ENCODE measurements at places on chromosomes 16 and 17.

DNA sequence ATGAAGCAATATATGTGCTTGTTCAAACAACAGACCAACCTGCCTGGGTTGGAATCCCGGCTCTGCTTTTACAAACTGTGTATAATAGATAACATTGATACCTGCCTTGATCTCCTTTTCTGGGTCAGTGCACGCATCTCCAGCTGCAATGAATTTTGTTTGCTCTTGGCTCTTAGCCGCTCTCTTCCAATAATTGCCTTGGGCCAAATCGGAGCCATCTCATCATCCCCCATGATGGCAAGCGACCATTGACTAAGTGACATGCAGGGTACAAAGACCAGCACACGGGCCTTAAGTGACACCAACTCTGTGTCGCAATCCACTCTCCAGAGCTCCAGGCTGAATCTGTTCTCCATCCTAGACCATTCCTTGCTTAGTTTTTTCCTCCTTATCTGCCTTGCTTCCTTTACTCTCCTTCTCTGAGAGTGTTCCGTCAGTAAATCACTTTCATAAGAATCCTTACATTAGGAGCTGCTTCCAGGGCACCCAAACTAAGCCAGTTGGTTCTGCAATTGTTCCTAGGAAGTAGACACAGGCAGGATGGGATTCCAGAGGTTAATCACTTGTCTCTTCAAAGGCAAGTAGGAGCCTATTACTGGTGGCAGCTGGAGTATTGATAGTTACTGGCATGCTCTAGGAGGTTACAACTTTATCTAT is 134.2 kb downstream of the ABCA8 start:
- DNase-seq, result no peak

DNA sequence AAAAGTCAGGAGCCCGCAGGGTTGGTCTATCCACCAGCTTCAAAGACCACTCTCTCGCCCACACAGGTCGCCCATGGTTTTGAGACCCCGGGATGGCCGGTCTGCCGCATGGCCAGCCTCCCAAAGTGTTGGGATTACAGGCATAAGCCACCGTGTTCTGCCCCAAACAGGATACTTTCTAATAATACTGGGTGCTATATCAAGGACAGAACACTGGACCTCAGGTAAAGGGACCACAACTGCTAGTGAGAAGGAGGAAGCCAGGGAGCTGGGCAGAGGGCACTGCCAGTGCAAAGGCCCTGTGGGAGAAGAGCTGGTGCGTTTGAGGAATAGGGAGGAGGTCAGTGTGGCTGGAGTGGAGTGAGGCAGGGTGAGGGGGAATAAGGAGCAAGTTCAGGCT is 34.1 kb downstream of the IL21R start:
- DNase-seq, result no peak

DNA sequence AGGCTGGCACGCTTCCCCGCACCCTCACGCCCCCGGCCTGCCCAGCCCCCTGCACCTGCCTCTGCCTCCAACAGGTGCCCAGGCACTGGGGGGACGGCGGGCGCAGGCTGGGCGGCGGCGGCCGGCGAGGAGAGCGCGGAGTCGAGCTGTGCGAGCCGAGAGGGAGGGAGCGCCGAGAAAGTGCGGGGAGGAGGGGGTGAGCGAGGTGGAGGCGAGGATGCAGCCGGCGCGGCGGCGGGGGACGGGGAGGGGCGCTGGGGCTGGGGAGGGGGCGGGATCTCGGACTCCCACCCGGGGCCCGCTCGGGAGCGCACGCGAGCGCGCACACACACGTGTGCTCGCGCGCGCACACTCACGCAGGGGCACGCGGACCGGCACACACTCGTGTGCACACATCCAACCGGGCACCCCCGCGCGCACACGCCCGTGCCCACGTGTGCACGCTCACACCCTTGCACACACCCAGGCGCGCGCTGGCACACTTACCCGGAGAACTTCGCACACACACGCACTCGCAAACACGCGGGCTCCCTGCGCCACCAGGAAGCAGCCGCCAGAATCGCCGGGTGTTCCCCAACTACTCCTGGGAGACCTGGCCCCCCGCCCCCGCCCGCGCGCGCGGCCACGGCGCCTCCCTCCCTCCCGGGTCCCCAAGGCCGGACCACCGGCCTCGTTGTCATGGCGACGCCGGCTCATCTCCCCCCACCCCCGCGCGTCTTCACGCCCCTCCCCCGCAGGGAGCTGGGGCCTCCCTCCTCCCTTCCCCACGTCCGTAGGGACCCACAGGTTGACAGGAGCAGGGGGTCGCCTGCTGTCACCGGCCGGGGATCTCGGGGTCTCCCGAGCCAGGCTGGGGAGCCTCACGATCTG is at the start of gene DOC2A:
TSS of gene DOC2A (minus strand) at position 184 of the 870 bp plus-strand sequence. CDS start 805 bp downstream, outside the sequence.
- DNase-seq, result no peak

DNA sequence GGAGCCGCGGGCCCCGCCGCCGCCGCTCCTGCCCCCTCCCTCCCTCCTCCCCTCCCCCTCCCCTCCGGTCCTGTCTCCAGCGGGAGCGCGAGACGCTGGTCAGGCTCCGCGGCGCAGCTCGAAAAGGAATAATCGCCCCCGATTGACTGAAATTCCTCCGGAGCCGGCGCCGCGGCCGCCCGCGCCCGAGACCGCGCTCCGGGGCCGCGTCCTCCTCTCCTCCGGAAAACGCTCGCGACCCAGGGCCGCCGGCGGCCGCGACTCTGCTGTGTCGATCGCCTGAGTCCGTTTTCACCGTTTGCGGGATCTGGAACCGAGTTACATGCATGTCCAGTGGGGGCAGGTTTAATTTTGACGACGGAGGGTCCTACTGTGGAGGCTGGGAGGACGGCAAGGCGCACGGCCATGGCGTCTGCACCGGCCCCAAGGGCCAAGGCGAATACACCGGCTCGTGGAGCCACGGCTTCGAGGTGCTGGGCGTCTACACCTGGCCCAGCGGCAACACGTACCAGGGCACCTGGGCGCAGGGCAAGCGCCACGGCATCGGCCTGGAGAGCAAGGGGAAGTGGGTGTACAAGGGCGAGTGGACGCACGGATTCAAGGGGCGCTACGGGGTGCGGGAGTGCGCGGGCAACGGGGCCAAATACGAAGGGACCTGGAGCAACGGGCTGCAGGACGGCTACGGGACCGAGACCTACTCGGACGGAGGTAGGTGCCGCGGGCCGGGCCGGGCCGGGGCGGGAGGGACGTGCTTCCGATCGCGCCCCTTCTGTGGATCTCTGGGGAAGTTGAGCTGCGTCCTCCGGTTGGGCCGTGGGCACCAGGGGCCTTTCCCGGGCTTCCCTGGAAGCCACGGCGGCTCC is 744 bp downstream of the JPH3 start:
- no peak for DNase-seq

DNA sequence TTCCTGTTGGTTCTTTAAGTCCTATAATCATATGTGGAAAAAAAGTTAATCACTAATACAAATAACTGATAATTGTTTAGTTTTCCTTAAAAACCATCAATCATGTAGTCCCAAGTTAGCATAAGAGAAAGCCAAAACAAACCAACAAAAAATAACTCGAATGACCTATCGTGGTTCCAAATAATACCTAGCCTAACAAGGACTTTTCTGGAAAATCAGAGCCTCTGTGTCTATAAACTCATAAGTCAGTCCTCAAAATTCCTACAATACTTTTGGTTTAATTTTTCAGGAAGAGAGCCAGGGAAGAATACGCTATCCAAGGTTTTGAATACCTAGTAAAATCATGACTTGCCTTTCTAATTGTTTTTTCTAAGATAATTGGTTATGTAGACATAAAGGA is 975.3 kb upstream of the SOX9 start:
- DNase-seq, result no peak

DNA sequence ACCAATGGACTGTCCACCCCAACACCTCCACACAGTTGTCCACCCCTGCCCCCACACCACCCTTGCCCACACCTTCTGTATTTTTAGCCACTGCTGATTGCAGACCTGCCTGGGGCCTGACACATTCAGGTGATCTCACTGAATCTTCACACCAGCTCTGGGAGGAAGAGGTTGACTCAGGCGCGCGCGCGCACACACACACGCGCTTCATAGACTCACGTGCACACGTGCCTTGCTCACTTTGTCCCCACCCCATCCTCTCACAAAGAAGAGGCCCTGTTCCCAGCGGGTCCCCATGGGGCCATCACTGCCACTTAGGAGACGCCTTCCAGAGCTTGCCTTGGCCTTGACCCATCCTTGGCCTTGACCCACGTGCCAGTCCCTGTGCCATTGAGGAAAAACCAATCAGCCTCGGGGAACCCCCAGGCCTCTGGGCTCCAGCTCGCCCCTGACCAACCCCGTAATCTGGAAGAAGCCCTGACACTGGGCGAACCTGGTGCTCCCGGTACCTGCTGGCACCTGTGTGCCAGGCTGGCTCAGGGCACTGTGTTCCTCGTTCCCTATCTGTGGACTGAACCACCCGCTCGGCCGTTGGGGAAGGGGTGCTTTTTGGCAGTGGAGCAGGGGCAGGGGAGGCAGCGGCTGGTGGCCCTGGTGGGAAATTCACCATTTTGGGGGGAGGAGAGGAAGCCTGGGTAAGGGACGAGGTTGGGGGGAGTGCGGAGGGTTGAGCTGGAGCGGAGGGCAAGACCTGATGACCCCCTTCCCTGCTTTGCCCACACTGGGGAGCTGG is 3.2 kb downstream of the NLGN2 start:
- no peak for DNase-seq

DNA sequence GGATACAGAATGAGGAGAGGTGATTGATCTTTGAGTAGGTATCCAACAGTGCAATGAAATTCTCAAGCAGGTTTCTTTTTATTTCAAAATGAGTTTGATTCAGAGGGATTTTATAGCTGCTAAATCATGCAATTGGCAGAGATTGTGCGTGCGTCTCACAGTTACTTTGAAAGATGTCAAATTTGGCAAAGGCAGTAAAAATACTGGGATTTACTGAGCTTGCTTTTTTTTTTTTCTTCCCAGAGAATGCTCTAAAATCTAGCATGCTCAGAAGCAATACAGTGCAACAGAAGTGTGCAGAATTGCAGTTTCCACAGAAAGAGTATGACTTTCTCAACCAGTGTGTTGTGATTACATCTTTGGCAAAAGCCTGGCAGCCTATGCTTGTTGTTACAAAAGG is 410.7 kb upstream of the GOT2 start:
- DNase-seq, result no peak

All from kidney tubule cell (primary cell).